ENCODE measurements at places on chromosomes 11 and 22.

DNA sequence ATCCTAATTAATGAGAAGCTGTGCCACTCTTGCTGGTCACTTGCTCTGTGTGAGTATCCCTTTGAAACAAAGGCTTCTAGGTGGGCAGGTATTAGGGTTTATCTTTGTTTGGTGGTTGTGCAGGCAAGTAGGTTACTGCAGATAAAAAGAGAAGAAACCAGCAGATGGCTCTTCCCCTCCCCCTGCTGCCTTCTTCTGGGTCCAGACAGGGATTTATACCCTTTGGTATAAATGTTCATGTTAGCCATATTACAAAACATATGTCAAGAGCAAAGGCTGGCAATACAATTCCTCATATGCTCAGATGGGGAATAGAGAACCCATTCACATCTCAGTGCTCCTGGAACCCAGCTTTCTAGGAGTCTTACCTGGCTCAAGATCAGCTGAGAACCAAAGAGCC lies 109.9 kb downstream of the NAV2 start:
- no peak for DNase-seq

DNA sequence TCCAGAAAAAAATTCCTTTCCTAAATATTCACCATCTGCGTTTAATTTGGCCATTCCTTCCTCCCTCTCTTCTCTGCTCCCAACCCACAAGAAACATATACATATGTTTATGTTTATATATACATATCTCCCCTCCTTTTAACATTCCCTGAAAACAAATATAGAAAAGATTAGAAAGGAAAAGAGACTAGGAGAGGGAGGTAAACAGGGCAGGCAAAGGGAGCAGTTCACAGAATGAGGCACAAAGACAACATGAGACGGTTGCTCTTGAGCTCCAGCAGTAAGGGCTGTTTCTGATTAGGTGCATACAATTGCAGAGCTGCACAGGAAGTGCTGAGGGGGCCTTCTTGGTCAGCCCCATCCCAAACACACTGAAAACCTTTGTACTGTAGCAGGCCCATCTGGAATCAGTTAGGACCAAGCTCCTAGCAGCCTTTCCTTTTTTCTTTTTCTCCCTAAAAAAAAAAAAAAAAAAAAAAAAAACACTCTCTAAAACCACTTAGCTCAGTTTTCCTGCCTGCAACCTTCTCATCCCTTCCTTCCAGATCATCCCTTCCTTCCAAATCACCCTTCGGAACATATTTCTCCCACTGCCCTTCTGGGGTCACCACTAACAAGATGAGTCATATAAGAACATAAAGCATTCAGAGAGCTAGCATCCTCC lies 57.0 kb downstream of the RBFOX2 start:
- DNase-seq = no peak

- DNase-seq = no peak
These were observed 48.7 kb downstream of the OTOG start for GRCh38 chr11:17595526-17596309.

DNA sequence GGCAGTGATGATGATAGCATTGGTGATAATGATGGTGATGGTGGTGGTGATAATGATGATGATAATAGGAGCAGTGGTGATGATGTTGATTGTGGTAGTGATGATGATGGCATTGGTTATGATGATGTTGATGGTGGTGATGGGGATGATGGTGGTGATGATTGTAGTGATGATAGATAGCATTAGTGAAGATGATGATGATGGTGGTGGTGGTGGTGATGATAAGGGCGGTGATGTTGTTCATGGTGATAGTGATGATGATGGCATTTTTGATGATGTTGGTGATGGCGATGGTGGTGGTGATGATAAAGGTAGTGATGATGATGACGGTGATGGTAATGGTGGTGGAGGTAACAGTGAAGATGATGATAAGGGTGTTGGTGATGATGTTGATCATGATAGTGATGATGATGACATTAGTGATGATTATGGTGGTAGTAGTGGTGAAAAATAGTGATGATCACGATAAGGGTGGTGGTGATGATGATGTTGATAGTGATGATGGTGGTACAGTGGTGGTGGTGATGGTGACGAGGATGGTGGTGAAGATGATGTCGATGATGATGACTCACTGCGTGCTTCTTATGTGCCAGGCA lies 93.0 kb downstream of the MPPED1 start:
- no peak for DNase-seq

- no peak for DNase-seq
These were observed 64.5 kb upstream of the NECTIN1 start for GRCh38 chr11:119793335-119793984.

GRCh38 chr22:49080631-49081030 lies 747.0 kb downstream of the BRD1 start:
- no peak for DNase-seq

DNA sequence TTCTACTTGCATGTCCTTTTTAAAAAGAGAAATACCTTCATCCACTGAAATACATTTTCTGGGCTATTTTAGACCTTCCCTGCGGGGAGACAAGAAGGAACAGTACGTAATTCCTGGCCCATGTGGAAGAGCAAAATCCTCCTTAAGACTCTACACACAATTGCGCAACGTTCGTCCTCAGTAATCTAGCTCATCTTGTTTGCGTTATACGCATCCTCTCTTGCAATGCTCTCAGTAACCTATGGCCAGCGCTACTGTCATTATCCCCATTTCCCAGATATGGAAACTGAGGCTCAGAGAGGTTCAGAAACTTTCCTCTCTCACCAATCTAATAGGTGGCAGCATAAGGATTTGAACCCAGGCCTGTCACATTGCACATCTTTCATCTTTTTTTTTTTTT lies 54.6 kb downstream of the RPUSD4 start:
- DNase-seq = no peak

- DNase-seq = no peak
These were observed 49.7 kb downstream of the ST14 start for GRCh38 chr11:130209128-130209932.

DNA sequence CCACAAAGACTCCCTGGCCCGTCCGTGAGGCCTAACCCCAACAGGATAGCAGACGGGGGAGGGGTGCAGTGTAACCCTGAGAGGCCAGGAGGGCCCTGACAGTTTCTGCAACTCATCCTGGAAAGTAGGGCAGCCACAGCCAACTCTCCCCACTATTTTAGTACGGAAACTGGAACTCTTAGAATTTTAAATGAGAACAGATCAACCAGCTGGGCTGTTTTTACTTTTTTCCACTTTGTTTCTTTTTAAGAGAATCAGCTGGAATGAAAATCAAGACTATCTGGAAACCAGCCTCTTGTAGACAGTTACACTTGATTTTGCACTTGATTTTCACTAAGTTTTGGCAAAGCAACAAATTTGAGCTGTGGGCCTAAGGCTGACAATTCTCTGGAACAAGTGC lies 42.7 kb upstream of the NRIP3 start:
- DNase-seq = no peak

DNA sequence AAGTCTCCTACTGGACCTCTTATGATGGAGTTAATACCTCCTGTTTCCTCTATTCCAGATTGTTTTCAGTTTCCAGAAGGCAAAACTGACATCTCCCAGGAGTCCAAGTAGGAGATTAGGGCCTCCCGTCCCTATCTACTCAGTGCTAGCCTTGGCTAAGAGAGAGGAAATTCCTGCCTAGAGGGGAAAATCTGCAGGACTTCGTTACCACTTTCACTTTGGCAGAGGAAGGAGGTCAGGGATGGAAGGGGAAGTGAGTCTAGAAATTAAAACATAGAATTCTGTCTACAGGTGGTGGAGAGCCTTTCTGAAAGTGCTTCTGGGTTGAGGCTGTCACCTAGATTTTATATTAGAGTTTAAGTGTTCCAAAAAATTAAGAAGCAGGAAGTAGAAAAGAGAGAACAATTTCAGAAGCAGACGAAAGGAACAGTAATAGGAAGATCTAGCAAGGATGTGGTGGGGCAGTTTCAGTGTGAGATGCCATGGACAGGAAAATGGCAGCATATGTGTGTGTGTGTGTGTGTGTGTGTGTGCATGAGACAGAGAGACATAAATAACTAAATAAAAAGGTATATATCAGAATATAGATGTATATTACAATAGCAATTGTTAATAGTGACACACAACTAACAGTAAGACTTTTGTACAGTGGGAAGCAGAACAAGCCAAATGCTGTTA lies 2.4 kb upstream of the TRIM68 start:
- no peak for DNase-seq

GRCh38 chr11:131897956-131898355 lies 527.5 kb downstream of the NTM start:
- no peak for DNase-seq

- no peak for DNase-seq
These were observed 120.4 kb downstream of the PHF21B start for GRCh38 chr22:44889255-44889878.

DNA sequence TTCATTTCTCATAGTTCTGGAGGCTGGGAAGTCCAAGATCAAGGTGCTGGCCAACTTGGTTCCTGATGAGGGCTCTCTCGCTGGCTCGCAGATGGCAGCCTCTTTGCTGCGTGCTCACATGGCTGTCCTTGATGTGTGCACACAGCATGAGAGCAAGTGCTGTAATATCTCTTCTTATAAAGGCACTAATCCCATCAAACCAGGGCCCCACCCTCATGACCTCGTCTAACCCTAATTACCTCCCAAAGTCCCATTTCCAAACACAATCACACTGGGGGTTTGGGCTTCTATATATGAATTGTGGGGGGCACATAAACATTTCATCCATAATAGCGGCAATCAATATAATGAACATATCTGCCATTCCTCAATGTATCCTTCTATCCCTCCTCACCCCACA lies 1062.1 kb downstream of the BRD1 start:
- DNase-seq = no peak

GRCh38 chr11:134654161-134654915 lies 242.3 kb upstream of the B3GAT1 start:
- DNase-seq = no peak

DNA sequence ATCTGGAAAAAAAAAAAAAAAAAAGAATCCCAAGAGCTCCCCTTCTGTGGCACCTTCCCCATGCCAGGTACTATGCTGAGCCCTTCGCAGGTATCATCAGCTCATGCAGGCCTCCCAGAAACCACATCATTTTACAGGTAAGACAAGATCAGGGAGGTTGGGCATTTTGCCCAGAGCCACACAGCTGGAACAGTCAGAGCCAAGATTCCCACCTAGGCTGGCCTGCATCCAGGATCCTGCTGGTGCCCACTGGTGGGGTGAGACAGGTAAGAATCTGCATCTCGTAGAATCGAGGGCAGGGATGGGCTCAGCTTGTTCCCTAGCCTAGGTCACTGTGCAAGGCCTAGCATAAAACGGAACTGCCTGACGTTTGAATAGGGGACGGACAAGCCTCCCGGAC lies 15.7 kb upstream of the MEN1 start:
- DNase-seq = no peak

DNA sequence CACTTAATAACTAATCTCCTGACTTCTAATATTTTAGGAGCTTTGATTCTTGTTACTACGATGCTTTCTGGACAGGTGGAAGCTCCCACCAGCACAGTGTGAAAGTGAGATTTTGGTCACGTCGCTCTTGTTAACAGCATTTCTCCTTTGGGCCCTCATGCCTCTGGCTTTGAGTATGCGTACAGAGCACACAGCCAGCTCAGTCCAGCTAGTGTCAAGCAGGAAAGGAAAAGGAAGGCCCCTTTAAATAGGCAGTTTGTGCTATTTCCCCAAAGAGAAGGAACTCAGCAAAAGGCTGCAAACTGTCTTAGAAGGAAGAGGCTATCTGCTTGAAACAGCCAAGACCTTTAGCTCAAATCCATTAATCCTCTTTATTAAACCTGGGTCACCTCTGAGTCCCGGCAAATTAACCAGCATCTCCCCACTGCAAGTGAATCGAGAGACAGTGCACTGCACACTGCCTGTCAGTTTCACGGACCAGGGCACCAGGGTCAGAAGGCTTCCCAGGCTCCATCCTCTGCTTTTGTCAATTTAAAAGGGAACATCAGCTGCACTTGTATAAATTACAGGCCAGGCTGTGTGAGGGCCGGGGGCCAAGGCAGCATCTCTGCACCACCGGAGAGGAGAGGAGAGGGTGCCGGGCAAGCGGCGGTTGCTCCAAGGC lies 34.7 kb downstream of the OPCML start:
- no peak for DNase-seq

Measured in globus pallidus (tissue), 1 donor.